ENCODE measurements at places on chromosomes 11 and 22. TPM values are rescaled to one million over a fixed set of nuclear protein-coding genes. Genes with fewer than 3 reads are reported as not detected.

DNA sequence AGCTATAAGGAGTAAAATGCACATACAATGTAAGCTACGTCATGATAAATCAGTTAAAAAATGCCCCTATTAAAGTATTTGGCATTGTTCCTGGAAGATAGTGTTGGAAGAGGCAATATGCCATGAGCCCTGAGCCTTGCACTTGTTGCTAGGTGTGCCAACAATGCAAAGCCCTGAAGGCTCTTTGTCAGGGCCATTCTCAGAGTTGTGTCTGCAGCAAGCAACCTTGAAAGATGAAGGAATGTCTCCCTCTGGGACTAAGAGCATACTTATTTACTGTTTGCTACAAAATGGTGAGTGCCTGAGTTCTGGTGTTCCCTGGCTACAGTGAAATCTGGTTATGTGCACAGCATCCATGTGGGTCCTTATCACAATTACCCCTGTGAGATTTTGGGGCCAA, 322.3 kb upstream of the FAT3 start:
- no peak for DNase-seq

GRCh38 chr22:37229012-37229804, 14.9 kb downstream of the RAC2 start:
- no peak for DNase-seq

The GGTLC2 gene
- not detected for polyA plus RNA-seq

The MRGPRF gene
- 18.3 TPM for polyA plus RNA-seq

The DYNC2H1 gene
- polyA plus RNA-seq, result 10.1 TPM

DNA sequence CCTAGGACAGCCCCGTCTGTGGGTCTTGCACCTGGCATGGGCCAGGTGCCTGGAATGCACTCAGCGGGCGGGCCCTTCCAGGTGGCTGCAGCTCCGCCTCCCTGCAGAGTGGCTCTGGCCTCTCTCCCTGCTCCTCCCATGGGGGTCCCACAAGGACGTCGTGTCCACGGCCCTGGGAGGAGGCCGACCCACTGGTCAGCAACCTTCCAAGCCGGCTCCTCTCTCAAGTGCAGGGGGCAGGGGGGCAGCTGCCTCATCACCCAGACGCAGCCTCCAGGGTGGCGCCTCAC, 41.9 kb downstream of the CERK start:
- DNase-seq, result no peak

DNA sequence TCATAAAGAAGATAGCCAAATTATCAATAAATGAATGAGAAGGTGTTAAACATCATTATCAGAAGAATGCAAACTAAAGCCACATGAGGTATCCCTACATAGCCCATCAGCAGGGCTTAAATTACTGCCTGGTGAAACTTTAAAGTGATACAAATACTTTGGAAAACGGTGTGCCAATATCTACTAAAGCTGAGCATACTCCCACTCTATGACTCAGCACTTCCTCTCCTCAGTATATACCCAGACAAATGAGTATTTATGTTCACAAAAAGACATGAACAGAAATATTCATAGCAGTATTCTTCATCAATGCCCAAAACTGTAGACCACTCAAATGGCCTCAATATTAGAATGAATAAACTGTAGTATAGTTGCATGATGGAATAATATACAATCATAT, 284.6 kb upstream of the ZC3H12C start:
- DNase-seq, result no peak

The ARHGAP20 gene
- 8.7 TPM for polyA plus RNA-seq

The LINC01488 gene
- polyA plus RNA-seq, result 0.08 TPM

DNA sequence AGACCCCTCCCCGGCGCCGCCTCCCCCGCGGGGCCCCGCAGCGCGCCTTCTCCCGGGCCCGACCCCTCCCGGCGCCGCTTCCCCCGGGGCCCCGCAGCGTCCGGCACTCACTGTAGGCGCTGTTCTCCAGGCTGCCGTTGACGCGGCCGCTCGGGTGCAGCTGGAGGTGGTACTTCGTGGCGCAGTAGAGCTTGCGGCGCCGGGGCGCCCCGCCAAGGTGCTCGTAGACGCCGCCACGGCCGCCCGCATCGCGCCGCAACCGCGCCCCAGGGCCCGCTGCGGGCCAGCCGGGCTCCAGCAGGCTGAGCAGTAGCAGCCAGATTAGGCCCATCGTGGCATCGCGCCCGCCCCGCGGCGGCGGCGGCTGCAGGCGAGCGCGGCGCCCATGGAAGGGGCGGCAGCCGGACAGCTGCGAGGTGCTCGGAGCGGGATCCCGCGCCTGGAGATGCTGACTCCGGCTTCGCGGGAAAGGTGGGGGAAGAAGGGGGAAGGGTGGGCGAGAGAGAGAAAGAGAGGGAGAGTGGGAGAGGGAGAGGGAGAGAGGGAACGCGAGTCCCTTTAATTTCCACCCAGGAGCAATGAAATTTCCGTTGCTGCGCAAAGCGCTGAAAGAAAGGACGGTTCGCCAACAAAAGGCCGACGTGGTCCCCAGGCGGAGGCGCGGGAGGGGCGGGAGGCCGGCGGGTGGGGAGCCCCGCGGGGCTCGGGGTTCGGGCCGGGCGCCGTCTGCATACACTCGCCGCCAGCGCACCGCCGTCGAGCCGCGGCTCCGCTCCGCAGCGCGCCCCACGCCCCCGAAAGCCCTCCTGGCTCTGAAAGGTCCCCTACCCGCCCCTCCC, at the start of gene FGF3:
TSS of gene FGF3 (minus strand) at position 814 of the 839 bp plus-strand sequence. CDS start at position 331, 483 bp downstream.
- DNase-seq, result no peak

DNA sequence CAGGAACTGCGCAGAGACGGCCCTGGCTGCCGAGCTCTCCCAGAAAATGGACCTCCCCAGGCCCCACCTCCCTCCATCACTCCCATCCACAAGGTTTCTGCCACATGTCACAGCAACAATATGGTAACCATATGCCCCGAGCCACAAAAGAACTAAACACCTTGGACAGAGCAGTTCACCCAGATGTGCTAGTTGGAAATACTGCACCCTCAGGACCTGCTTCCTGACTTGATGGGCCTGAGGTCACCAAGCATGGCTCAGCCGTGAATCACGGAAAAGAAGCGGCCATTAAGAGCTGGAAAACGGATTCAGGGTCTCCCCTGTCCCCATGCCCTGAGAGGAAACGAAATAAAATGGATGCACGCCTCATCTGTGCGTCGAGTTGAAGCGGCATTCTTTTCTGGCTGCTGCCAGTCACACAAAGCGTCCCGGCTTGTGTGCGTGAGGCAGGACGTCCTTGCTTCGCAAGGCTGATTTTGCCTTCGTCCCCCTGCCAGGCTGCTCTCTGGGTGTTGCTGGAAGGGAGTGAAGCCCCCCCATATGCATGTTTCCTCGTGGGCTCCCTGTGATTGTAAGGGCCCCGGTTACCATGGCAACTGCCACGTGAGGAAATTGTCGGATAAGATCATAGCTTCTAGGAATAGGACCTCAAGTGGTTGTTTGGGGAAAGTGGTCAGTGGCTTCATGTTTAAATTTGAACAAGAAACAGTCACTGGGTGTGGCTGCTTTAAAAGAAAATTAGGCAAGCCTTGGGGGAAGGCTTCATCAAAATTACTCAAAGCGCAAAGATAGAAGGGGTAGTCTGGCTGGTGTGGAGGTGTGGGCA, 51.7 kb downstream of the FLI1 start:
- no peak for DNase-seq

GRCh38 chr11:113118104-113118503, 156.9 kb downstream of the NCAM1 start:
- DNase-seq, result no peak

- no peak for DNase-seq
These were observed 90.4 kb downstream of the TTC28 start for GRCh38 chr22:28589102-28589750.

The SLC43A3 gene
- polyA plus RNA-seq, result 21.8 TPM

- no peak for DNase-seq
These were observed 13.7 kb downstream of the MFNG start for GRCh38 chr22:37472418-37473006.

DNA sequence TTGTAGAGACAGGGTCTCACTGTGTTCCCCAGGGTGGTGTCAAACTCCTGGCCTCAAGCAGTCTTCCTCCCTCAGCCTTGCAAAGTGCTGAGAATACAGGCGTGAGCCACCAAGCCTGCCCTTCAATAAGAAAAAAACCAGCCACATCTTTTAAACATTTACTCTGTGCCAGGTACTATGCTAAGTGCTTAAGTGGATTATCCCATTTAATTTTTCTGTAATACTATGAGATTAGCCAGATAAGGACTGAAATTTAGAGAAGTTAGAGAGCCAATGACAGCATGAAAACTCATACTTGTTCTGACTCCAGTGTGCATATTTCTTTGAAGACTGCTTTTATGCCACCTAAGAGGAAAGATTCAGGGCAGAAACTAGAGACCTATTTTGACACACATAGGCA, 35.7 kb downstream of the PPME1 start:
- no peak for DNase-seq
